Bone marrow (tissue), 2 donors: ENCODE measurements at places on chromosomes 7 and 10.

- DNase-seq = no peak
Measured at GRCh38 chr7:157016352-157017041, 6.0 kb upstream of the MNX1 start.

DNA sequence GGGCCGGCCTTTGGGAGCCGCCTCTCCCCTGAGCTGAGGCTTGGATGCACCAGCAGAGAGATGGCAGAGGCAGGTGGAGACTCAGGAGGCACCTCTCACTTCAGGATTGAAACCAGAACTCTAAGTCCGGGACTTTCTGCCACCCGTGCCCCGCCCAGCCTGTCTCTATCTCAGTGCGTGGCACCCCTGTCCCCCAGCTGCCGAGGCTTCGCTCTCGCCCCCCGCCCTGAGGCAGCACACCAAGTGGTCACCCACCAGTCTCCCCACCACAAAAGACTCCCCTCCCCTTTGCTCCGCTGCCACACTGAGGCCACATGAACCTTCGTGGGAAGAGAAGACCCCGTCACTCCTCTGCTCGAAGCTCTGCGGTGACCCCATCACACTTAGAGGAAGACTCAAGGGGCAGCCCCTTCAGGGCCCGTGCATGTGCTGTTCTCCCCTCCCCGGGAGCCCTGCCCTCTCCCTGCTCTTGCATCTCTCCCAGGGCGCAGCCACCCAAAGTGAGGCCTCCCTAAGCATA lies 166.7 kb downstream of the PRKAG2 start:
- DNase-seq = no peak

GRCh38 chr7:133650069-133650468 lies 397.2 kb downstream of the EXOC4 start:
- DNase-seq = no peak

DNA sequence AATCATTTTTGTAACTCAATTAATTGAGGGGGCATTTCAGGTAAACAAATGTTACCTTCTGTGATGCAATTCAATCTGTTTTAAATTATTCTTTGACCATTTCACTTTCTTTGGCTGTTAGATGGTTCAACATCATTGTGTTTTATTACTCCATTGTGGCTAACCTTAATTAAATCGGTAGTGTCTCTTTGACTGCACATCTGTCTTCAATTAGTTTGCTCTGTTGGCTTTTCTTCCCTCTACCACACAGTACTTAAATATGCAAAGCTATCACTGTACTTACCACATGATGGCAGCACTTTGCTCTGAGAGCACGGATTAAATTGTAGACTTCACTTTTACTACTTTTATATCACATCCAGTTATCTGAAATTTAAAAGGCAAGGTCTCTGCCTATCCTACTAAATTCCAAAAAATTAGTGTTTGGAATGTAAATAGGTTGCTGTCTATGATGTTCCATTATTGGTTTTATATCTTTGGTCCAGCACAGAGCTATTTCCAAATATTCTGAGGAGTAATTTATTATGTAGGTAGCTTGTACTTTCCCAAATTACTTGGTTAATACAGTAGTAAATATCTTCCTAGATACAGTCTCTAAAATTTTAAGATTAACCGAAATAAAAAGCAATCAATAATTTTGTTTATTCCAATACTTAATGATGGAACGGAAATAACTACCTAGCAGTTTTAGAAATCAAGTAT lies 352.0 kb downstream of the PCLO start:
- DNase-seq = no peak

- no peak for DNase-seq
Measured at GRCh38 chr10:96858038-96858705, 26.1 kb downstream of the LCOR start.

GRCh38 chr7:94421681-94422080 lies 27.0 kb downstream of the COL1A2 start:
- DNase-seq = no peak

DNA sequence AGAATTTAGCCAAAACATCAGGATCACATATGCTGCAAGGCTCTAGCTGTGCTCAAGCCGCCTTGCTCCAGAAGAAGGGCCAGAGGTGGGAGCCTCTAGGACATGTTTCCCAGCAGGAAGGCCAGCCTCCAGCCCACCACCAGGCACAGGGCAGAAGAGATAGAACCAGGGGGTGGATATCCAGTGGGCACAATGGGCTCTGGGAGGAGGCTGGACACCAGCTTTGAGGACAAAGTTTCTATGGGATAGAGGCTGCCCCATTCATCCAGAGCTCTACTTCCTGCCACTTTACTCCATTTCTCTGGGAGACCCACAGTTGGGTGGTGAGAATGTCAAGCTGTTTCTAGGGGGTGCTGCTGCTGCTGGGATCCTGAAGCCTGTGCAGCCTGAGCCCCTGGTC lies 77.1 kb downstream of the ARHGAP22 start:
- no peak for DNase-seq

DNA sequence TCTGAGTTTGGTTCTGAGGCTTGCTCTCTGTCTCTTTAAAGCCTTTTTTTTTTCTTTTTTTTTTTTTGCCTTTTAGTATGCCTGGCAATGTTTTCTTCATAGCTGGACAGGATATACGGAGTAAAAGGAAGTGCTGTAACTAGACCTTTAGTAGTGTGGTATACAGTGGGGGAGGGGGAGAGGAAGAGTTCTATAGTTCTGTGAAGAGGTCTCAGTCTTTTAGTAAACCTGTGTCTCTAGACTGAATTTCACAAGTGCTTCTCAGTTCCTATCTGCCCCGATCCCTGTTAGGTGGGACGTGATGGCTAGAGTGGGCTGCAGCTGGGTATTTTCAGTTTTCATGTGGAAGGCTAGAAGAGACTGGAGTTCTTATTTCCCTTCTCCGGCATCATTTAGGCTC lies 3.1 kb upstream of the ABCC2 start:
- no peak for DNase-seq

DNA sequence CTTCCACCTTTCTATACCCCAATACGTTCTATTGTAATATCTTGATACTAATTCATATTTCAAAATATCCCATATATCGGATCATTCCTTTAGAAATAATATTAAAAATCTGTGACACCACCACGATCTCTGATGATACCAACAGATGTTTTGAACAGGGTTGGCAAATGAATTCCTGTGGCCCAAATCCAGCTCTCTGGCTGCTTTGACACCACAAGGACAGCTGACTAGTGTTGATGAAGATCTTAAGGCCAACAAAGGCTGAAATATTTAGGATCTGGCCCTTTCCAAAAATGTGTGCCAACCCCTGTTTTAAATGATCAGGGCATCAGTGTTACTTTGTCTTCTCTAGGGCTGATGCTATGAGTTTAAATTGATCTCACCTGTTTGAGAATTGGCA lies 380.7 kb upstream of the PFKP start:
- no peak for DNase-seq

DNA sequence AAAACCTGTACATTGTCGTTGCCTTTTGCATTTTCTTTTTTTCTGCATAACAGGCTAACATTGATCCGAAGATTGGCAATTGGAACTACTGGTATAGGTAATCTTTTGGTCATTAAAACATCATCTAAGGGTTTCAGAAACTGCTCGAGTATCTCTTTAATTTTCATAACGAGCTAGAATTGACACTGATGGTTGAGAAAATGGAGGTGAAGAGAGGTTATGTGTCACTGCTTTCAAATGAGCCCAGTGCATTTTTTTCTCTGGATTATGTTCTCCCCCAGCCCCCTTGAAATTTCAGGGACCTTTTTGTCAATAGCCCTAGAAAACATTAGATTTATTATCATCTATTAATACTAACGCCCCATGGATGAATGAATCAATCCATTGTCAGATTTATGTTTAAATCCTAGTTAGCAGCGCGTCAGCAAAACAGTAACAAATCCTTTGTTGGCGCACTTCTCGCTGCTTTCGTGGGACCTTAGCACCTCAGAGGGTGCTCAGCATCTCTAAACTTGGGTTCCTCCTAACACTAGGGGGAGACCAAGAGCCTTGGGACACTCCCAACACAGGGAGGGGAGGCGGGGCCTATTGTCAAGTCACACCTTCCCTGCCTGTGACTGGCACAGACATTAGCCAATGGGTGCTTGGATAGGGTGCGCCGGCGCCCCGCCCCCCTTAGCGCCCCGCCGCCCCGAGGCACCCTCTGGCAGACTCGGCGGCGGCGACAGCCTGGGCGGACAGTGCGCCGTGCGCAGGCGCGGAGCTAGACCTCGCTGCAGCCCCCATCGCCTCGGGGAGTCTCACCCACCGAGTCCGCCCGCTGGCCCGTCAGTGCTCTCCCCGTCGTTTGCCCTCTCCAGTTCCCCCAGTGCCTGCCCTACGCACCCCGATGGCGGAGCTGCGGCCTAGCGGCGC lies at the start of gene SUFU:
SUFU (plus strand) TSS at position 709 of the 915 bp plus-strand sequence; CDS start at position 890, 181 bp downstream.
- DNase-seq = peak; percentile 92

DNA sequence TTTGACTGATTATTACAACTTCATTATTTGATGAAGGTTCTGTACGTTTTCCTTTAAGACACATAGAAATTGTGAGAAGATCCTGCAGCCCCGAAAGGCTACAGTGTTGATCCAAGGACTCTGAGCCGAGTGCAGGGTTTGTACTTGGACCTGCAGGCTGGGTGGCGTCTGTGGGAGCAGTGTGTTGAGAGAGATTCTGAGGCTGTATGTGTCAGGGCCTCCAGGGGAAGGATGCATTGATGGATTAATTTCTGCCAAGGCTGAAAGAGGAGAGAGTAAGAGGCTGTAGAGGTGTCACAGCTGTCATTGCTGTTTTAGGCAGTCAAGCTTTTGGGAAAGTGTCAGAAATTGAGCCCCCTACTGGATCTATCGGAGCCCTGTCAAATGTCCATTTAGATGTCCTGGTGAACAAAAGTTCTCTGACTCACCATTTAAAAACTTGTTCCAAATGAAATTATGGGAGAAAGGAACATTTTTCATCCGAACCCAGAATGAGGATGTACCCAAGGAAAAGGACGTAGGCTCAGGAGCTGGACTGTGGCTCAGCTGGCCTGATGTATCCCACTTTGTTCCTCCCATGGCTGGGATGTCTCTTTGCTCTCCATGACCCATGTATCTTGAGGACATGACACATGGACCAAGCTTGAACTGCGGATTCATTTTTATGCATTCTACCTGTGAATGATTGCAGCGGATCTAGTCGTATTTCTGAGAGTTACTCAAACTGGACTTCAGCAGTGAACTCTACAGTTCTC lies 102.2 kb downstream of the TCF7L2 start:
- no peak for DNase-seq

DNA sequence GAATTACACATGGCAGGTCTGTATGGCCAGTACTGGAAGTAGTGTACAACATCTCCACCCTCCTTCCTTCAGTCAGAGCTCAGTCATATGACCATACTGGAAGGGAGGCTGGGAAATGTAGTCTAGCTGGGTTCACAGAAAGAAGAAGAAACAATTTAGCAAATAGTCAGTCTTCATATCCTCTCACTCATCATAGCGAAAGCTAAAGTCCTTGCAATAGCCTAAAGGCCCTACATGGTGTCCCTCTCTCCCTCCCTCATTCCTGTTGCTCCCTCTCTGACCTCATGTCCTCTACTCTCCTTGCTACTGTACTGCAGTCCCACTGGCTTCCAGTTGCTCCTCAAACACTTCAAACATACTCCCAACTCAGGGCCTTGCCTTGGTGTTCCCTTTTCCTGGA lies 4.3 kb upstream of the CALU start:
- no peak for DNase-seq

DNA sequence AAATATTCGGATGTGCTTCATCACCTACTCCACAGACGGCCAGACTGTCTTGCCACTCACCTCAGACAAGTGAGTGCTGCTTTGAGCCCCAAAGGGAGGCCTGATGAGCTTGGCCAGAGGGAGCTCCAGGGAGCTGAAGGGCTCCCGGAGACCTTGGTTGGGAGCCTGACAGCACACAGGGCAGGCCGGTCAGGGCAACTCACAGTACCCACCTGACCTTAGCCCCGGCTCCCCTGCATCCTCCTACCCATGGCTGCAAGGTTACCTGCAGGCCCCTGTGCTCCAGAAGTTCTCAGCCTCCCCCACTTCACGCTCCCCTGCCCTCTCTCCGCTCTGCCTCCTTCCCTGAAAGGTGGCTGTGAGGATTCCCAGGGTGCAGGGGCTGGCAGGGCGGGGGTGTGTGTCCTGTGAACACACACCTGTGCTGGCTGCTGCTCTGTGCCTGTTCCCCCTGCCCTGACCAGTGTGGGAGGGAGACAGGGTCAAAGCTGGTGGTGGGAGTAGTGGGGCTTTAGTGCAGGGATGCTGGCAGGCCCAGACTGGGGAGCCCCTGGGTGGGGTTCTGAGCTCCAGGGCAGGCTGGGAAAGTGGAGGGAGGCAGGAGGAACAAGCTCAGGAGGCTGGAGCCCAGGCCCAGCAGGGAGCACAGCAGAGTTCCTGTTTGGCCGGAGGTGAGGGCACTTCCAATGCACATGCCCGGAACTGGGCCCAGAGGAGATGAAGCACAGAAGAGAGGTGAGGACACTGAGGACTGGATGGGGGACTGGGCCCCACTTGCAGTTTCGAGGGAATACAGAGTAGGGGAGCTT lies 7.2 kb downstream of the ANTXRL start:
- no peak for DNase-seq

DNA sequence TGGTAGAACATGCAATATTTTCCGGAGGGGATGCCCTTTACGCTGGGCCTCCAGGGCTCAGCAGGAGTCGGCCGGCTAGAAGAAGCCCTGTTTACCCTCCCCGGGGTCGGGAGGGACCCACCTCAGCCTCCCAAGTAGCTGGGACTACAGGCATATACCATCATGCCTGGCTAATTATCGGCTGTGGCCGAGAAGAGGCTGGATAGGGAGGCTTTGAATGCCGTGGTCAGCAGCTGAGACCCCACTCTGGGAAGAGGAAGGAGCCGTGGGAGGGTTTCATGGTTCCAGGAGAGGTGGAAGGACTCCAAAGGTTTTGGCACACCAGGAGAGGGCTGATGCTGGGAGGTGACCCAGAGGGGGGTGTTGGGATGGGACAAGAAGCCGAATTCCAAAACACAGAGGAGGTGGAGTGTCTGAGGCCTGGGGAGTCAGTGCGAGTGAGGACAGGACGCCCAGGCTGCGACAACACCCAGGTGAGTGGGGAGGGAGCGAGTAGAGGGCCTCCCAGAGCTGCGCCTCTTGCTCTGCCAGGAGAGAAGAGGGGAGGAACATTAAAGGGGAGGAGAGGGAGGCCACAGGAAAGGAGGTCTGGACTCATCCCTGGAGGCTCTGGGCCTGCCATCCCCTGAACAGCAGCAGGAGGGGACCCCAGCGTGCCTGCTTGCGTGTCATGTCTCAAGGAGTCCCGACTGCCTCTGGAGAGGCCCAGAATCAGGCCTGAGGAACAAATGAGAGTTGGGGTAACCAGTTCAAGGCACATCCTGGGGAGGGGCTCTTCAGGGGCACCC lies 19.6 kb downstream of the GRID2IP start:
- no peak for DNase-seq

- DNase-seq = no peak
Measured at GRCh38 chr7:1124816-1125602, 35.0 kb downstream of the ZFAND2A start.

- no peak for DNase-seq
Measured at GRCh38 chr10:90136731-90137316, 435.4 kb downstream of the KIF20B start.

- no peak for DNase-seq
Measured at GRCh38 chr7:74573512-74573911, 84.0 kb upstream of the GTF2I start.

GRCh38 chr7:156129522-156129921 lies 317.3 kb upstream of the SHH start:
- no peak for DNase-seq
